ENCODE measurements at places on chromosomes 7 and 10.

DNA sequence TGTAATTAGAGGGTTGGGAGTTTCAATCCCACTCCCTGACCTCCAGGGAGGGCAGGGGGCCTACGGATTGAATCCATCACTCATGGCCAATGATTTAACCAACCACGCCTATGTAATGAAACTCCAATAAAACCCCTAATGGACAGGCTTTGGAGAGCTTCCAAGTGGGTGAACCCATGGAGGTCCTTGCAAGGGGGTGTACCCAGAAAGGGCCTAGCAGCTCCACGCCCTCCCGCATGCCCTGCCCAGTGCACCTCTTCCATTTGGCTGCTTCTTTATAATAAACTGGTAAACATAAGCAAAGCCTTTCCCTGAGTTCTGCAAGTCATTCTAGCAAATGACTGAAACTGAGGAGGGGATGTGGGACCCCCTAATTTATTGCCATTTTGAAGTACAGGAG lies 280.1 kb downstream of the FRMD4A start:
- DNase-seq: no peak

DNA sequence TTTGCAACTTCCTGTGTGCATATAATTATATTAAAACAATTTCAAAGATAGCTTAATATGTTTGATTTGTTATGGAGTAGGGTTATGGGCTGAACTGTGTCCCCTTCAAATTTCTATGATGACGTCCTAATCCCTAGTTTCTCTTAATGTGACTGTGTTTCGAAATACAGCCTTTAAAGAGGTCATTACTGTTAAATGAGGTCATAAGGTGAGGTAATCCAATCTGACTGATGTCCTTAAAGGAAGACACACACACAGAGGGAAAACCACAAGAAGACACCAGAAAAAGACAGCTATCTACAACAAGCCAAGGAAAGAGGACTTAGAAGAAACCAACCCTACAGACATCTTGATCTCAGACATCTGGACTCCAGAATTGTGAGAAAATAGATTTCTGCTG lies 407.4 kb downstream of the MAGI2 start:
- no peak for DNase-seq

GRCh38 chr7:28922624-28923331 lies 35.4 kb downstream of the TRIL start:
- peak; percentile 27 for DNase-seq

- no peak for DNase-seq
Observed at GRCh38 chr10:119653209-119653608, 2.0 kb downstream of the BAG3 start.

DNA sequence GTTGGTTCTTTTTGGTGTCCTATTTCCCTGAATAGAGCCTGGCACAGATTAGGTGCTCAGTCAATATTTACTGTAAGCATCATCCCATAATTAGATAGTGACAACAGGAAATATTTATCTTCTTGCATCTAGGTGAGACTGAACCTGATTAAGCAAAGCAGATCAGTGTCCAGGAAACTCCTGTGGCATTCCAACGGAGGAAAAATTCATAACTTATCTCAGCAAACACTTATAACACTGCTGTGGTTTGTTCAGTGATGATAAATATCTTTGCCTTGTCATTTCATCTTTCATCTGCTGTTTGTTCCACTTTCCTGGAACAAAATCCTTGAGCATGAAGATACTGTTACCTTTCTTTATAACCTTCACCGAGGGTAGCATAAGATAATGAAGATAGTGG lies 1160.3 kb upstream of the AUTS2 start:
- DNase-seq: no peak

Measured in stimulated activated CD4-positive, alpha-beta T cell treated with anti-CD3 and anti-CD28 coated beads, Interleukin-1b, Interleukin-23, amount 100 ng/mL, for 1 hour (primary cell).